ENCODE measurements at places on chromosomes 7 and 10. TPM values are rescaled to one million over a fixed set of nuclear protein-coding genes. Genes with fewer than 3 reads are reported as not detected.

Gene PRF1
- total RNA-seq, result not detected

Gene PON1
- not detected for total RNA-seq

Gene CCDC172
- not detected for total RNA-seq

Gene OLAH
- 15.0 TPM for total RNA-seq

Gene SUV39H2
- 8.2 TPM for total RNA-seq

Gene ABCC2
- 0.71 TPM for total RNA-seq

Gene EEPD1
- 2.1 TPM for total RNA-seq

Gene DPYSL4
- total RNA-seq, result 11.7 TPM

Gene ADAM22
- 0.07 TPM for total RNA-seq

Gene MYL10
- total RNA-seq, result not detected
